ENCODE measurements at places on chromosomes 3 and 15.

DNA sequence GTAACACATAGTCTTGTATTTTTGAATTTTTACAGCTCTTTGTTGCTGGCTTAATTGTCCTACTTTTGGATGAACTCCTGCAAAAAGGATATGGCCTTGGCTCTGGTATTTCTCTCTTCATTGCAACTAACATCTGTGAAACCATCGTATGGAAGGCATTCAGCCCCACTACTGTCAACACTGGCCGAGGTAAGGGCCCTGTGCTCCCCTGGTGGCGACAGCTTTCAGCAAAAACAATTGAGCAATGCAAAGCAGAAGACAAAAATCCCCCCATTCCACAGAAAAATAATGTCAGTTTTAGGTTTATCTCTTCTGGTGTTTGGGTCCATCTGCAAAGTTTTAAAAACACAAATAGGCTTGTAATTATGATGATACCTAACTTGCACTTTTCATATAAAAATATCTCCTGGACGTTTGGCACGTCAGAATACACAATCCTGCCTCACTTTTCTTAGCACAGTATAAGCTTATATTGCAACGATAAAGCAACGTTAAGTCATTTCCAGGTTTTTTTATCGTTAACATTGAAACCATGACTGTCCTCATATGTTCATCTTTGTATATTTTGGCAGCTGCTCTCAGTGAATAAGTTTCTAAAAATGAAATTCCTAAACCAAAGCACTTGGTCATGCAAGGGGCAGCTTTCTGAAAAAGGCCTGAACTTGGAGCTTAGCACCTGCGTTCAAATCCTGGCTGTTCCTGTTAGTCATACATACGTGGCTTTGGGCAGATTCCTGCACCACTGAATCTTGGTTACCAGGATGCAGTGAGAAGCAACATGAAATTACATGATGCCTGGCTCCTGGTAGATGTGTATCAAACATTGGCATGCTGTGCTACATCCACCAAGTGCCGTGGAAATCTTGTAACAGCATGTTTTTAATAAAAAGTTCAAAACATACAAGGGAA is 8.5 kb downstream of the SEC61A1 start:
- no peak for DNase-seq

DNA sequence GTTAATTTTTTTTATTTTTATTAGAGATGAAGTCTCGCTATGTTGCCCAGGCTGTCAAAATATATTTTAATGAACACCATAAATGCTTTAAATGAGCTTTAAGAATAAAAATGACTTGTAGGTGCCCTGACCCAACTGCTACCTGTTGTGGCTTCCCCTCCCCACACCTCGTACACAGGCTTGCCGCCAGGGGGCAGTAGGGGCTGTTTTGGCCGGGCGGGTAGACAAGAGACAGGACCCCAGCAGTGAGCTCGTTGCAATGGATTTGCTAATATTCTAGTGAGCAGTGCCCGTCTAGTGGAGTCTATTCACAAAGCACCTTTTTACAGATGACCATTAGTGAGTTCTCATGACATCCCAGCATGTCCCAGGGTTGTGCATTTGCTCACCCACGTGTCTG is 418.1 kb downstream of the OCA2 start:
- no peak for DNase-seq

DNA sequence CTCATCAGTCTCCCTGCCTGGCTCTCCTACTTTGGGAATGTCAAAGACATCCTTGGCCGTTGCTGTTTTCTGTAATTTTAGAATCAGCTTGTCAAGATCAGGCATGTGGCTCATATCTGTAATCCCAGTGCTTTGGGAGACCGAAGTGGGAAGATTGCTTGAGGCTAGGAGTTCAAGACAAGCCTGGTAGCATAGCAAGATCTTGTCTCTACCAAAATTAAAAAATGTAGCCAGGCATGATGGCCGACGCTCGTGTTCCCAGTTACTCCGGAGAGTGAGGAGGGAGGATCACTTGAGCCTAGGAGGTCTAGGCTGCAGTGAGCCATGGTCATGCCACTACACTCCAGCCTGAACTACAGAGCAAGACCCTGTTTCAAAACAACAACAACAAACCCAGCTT is 144.0 kb upstream of the ATP10A start:
- DNase-seq = no peak

DNA sequence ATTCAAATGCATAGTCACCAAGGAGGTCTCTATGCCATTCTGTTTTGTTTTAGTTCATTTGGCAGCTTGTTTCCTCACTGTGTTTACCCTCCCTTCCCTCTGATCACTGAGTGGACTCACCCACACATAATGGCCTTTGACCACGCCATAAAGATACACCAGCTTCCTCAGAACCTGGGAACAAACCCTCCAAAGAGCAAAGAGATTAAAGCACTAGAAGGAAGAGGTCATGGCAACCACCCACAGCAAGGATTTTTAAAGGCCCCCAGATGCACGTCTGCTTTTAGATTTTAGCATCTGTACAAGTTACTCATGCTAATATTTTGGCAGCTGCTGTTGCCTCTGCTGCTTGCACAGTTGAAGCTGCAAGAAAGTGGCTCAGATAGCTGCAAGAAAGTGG is 47.9 kb upstream of the CADPS start:
- no peak for DNase-seq

DNA sequence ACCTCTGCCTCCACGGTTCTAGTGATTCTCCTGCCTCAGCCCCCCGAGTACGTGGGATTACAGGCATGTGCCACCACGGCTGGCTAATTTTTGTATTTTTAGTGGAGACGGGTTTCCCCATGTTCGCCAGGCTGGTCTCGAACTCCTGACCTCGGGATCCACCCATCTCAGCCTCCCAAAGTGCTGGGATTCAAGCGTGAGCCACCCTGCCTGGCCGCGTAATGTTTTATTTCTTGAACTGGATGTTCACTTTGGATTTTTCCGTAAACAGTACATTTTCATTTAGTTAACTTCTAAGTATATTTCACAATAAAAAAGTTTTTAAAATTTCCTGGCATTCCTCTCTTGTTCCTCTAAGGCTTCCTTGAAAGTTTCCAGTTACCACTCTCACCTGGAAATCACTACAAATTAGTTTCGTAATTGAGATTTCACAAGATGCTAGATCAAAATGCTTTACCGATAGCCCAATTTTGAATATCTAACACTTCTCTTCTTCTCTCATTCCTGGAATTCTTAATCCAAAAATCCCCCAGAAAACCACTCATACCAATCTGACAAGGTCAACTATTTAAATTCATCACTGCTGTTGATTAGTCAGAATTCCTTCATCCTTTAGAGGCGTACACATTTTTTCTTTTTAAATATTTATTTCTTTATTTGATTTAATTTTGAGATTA is 44.7 kb upstream of the INO80 start:
- no peak for DNase-seq

GRCh38 chr15:61158504-61159407 is 70.3 kb downstream of the RORA start:
- DNase-seq = no peak

GRCh38 chr15:73851689-73852088 is 21.7 kb upstream of the TBC1D21 start:
- peak; percentile 37 for DNase-seq

DNA sequence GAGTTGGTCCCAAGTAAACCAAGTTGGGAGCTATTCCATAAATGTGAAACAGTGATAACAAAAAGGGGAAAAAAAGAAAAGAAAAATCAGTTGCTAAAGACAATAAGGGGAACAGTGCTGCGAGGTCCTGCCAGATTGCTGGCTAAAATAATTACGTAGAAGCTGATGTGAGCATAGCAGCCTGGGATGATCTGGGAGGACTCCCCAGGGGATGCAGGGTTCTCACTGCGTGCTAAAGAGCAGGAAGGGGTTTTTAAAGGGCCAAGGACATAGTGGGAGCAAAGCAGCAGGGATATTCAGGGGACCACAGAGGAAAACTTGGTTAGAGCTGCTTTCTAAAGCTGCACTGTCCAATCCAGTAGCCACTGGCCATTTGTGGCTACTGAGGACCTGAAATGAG is 133.0 kb upstream of the UMPS start:
- peak; percentile 29 for DNase-seq

GRCh38 chr3:184022323-184022722 is 4.6 kb upstream of the ABCC5 start:
- no peak for DNase-seq

DNA sequence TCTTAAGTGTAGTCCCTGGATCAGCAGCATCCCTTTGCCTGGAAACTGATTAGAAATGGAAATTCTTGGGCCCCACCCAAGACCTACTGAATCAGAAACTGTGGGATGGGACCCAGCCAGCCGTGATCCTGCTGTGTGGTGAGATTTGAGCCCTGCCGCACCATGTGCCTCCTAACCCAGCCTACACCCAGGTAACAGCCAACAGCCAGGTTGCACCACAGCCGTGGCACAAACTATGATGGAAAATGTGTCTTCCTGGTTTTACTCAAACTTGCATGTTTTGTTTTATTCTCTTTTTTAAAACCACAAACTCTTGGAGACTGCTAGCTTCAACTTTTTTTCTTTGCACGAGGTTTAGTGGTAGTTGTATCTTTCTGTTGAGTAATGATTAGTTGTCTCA is 2.6 kb downstream of the LIMD1 start:
- no peak for DNase-seq

DNA sequence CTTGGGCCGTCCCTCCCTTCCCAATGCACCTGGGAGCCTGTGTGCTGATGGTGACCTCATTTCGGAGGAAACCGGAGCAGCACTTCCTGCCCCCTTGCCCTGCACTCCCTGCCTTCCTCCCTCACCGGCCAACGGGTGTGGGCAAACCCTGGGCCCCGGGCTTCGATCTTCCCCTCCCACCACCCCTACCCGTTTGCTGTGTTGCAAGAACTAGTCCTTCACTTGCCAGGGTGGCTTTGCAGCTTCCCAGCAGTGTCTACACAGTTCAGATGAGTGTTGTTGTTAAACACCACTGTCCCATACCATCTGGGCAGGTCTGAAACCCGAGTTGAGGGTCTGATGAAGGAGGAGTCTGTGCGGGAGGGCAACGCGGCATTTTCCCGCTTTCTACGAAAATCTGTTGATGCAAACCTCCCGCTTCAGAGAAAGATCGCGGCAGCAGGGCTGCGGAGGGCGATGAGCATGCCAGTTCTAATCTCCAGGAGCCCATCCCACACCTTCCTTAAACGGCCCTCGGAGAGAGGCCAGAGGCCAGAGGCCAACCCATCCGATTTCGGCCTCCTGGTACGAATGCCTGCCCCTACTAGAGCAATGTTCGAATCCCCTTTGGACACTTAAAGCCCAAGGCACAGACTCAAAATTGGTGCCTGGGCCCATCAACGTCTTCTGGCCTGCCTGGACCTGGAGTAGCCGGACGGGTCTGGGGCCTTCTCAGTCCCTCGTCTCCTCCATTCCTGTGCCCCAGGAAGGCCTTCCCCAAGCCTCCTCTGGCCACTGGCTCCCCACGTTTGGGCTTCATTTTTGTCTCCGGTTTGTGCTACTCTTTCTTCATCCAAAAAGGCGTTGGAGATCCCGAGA is 35.7 kb upstream of the POLG start:
- DNase-seq = no peak

DNA sequence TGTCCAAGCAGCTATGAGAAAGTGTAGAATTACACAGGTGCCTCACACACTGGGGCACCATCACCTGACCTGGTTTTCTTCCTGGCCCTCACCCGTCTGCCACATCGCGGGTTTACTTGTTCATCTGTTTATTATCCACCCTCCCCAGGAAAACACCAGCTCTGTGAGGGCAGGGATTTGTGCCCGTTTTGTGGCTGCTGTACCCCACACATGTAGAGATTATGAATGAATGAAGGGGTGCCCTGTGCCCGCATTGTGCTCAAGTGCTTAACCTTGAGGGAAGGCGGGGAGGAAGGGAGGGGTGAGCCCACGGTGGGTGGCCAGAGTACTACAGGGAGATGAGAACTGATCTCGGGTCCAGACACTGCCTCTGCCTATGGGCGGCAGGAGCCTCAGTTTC is 108.4 kb downstream of the WNT7A start:
- no peak for DNase-seq

GRCh38 chr3:65288776-65289175 is 601.0 kb upstream of the ADAMTS9 start:
- no peak for DNase-seq

- DNase-seq = peak; percentile 47
Measured at GRCh38 chr15:74901612-74902063, 5.0 kb downstream of the FAM219B start.

Measured in SK-N-DZ (cell line).